Fibroblast of the conjunctiva (primary cell): ENCODE measurements at places on chromosomes 12 and 14.
A peak's percentile ranks its signal among the peaks of the same experiment; 100 is the strongest.

GRCh38 chr14:102280376-102280962 lies 24.5 kb downstream of the MOK start:
- DNase-seq, result peak; percentile 33

DNA sequence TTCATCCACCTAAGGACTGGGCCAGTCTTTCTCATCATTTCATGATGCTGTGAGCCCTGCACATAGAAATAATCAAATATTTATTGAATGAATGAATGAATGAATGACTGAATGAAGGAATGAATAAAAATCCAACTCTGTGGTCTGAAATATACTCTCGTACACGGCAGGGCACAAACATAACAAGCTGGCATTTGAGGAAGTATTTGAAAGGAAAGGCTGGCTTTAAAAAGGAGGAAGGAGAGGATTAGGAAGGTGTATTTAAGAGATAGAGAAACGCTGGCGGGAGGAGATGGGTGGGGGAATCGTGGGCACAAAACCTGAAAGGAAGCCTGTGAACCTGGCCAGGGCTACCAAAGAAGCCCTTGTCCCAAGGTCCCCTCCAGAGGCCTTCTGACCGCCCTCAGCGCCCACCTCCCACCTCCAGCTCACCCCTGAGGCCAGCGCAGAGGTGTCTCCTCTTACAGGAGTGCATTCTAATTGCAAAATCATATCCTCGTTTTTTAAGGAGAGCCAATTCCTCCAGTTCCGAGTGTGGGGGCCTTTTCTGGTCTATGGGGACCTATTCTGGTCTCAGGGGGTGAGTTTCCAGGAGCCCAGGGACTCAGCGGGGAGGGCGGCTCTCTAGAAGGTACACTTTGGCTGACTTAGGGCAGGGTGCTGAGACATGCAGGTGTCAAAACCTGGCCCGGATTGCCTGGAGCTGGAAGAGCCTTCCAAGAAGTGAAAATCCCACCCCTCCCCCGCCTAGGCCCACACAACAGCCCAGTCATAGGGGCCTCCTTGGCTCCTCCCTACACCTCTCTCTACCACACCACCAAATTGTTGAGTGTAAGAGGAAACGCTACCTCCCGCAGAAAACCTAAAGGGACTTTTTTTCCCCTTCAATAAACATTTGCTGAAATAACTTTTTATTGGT lies 8.7 kb upstream of the JDP2 start:
- no peak for DNase-seq

- DNase-seq, result no peak
Observed at GRCh38 chr14:88085736-88086135, 80.8 kb downstream of the GPR65 start.

GRCh38 chr12:124814741-124815613 lies 48.7 kb downstream of the SCARB1 start:
- DNase-seq, result no peak

GRCh38 chr12:25651931-25652330 lies 98.8 kb upstream of the LMNTD1 start:
- DNase-seq, result no peak

DNA sequence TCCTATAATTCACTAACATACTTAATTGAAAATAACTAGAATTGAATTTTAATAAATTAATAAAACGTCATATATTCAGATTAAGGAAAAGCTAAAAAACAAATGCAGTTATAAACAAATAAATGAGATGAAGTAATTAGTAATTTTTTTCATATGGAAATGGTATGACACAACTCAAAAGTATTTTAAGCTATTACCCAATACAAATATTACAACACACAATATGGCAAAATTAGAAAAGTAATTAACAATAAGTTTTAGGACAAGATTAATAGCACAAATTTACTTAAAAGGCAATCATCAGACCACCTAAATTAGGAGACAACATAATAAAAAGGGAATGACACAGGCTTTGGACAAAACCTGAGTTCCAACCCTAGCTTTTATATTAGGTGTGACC lies 81.7 kb downstream of the EEA1 start:
- DNase-seq, result no peak

- no peak for DNase-seq
Observed at GRCh38 chr14:77212097-77212870, 30.7 kb downstream of the TMEM63C start.

- DNase-seq, result no peak
Observed at GRCh38 chr14:100348784-100349685, 25.9 kb downstream of the SLC25A47 start.

DNA sequence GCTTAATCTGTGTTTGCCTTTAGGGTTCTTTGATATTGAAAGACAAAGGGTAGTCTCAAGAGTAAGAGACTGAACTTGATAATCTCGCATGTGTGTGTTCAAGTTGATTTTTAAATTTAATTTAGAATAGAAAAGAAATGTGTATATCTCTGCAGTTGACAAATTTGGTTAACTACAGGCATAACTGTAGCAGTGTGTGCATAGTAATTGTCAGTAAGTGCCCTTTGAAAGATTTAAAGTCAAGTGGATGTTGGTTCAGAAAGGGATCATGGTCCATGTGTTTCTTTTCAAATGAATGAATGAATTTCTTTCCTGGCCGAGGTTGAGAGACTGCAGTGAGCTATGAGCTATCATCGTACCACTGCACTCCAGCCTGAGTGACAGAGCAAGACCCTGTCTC lies 49.9 kb upstream of the DYRK2 start:
- no peak for DNase-seq

GRCh38 chr12:27276275-27276674 lies 32.2 kb downstream of the STK38L start:
- no peak for DNase-seq

DNA sequence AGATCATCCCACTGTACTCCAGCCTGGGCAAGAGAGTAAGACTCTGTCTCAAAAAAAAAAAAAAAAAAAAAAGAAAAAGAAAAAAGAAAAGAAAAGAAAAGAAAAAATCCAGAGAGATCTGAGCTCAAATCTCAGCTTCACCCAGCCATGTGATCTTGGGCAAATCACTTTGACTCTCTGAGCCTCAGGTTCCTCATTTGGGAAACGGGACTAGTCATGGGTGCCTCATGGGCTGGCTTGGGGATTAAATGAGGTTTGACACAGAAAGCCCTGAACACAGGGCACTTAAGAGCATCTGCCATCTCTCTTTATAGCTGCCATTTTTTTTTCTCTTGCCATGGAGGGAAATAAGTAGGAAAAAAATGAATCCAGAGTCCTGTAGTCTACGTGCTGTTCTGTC lies 86.2 kb upstream of the MYL2 start:
- DNase-seq, result no peak

- no peak for DNase-seq
Observed at GRCh38 chr14:102645746-102646440, 53.4 kb downstream of the RCOR1 start.

DNA sequence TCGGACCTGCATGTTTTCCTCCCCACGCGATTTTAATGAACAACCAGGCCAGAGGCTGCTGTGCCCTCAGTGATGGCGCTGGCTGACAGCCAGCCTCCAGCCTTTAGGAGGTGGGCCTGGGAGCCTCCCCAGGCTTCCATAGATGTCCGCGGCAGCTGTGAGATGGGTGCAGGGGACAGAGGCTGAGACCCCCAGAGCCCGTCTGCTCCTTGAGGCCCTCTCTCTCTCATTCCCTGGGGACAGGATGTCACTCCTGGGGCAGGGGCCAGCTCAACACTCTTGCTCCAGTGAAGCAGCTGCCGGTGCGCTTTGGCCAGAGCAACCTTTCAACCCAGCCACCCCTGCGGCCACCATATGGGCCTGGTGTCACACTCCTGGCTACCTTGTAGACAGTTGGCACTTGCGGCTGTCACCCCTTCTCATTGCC lies 24.8 kb downstream of the MVK start:
- no peak for DNase-seq

DNA sequence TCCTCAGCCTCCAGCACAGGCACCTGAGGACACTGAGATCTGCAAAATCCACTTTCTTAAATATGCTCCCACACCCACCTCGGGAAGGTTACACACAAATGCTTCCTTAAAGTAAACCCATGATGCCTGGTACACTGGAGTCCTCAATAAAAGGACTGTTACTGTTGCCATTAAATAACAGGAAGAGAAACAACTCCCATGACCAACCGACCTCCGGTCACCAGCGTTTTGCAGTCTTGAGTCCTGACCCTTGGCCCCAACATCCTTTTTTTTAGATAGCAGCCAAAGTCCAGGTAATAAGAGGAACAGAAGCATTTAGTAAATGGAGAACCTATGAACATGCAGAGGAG lies 42.4 kb downstream of the ITPK1 start:
- no peak for DNase-seq

DNA sequence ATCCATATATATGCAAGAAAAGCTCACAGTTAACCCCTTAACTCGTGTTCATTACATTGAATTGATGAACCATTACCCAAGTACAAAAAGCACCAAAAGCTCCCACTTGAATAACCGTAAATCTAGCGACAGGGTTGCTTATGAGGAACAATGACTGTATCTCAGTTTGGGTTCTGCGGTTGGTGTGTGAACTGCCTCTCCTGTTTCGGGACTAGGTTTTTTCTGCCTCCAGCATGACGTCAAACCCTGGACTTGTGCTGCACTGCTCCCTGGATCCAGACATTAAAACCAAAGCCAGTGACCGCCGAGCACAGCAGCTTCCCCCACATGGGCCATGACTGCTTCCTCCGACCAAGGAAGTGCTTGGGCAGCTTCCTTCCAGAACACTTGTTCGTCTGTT lies 77.7 kb downstream of the SETD3 start:
- DNase-seq, result no peak

GRCh38 chr12:20148241-20148640 lies 220.1 kb upstream of the PDE3A start:
- no peak for DNase-seq

- DNase-seq, result no peak
Observed at GRCh38 chr12:79514730-79515529, 175.8 kb downstream of the PAWR start.

DNA sequence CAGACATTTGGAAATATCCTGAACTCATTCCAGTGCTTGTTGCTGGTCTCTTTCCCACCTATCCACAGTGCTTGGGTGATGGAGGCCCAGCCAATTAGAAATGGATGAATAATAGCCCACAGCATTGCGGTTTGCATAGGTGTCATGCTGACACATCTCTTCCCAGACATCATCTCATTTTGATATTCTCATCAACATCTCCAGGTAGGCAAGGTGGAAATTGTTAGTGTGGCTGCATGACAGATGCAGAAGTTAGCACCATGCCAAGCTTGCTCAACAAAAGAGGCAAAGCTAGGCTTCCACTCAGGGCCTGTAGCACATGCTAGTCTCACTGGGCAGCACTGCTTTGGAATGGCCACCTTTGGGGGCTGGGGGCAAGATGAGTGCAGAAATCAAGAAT lies 1118.9 kb downstream of the VRK1 start:
- no peak for DNase-seq

- no peak for DNase-seq
Observed at GRCh38 chr14:21042918-21043317, 756 bp downstream of the RNASE7 start.

- no peak for DNase-seq
Observed at GRCh38 chr12:26091822-26092221, 33.0 kb downstream of the BHLHE41 start.

- DNase-seq, result no peak
Observed at GRCh38 chr12:22350886-22351285, 16.4 kb upstream of the ST8SIA1 start.

DNA sequence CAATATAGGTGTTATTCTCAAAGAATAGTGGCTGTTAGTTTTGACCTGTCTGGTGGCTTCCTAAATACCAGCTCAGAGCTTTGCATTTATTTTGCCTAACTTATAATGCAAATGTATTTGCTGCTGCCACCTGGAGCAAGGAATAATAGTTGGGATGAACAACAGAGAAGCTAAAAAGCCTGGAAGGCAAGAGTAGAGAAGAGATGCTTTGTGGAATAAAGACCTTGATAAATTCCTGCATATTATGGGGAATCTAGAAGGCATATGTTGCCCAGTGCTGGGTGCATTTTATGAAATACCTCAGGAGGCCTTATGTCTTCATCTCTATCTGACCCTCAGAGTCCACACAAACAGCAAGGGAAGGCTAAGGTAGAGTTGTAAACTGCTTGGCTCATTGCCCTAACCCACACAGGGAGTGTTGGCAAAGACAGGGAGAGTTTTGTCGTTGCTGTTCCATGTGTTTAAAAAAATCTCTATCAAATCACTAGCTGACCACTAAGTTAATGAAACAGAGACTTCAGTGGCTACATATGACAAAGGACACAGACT lies 53.7 kb upstream of the SCAF11 start:
- no peak for DNase-seq

DNA sequence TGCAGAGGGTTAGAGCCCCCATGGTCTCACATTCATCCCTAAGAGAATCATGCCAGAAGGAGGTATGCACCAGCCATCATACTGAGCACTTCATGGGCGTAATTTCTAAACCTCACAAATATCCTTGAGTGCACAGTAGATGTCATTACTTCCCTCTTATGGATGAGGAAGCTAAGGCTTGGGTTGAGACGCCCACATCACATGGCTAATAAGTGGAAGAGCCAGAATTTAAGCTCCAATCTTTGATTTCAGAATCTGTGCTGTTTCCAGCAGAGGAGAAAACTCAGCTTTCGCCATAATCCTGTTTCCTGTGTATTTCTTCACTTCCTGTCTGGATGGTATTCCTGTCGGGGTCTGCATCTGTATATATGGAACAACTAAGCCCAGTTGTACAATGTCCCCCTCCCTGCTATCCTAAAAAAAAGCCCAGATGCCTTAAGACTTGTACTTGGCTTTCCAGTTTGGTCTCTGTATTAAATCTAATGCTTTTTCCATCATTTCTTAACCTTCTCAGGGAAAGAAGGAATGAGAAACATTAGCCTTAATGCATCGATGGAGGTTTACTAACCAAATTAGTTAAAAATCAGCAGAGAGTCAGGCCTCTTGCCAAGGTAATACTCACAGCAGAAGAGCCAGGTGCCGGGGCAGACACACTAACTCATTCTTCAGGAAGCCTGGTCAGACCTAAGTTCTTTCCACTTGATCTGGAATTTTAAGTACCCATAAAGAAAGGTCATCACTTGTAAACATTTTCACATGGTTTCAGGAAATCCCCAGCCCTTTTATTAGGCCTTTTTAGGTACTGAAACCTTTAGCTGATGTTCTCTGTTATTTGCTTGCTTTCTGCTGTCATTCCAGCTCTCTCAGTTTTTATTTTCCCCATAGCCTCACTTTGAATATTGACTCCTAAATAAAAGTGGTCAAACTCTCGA lies 5.3 kb downstream of the ISCU start:
- DNase-seq, result no peak

GRCh38 chr12:58171914-58172313 lies 230.5 kb downstream of the ATP23 start:
- DNase-seq, result peak; percentile 70

- DNase-seq, result no peak
Observed at GRCh38 chr14:104571246-104571645, 8.3 kb upstream of the C14orf180 start.

DNA sequence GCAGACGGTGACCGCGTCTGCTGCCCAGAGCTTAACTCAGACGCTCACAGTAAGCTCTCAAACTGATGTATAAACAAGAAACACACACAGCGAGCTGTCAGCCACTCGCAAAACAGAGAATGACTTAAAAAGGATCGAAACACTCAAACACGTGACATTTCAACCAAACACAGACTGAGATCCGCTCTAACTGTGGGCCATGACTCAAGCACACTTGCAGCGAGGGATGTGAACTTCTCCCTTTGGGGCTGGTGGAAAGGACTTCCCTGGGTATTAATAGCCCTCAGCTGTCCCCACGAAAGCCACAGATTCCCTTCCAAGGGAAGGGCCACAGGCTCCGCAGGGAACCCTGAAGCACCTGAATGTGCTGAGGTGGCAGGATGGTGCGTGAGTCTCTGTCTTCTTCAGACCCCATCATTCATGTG lies 29.1 kb downstream of the CCDC88C start:
- no peak for DNase-seq

- no peak for DNase-seq
Observed at GRCh38 chr12:132272711-132273110, 56.7 kb downstream of the GALNT9 start.
